A549 treated with dexamethasone at 1 μM for 4 hours (cell line): ENCODE measurements at places on chromosomes 2 and 18. TPM values are rescaled to one million over a fixed set of nuclear protein-coding genes. Genes with fewer than 3 reads are reported as not detected.

Gene NAB1
- total RNA-seq, result 26.8 to 42.2 TPM (median 37.0 TPM) in 5 replicates

Gene PJVK
- total RNA-seq, result 1.1 to 1.9 TPM (median 1.6 TPM) in 5 replicates

Gene RMND5A
- 19.0 to 37.5 TPM (median 31.1 TPM) in 5 replicates for total RNA-seq

Gene B4GALT6
- 5.3 to 8.0 TPM (median 7.1 TPM) in 5 replicates for total RNA-seq

Gene GPR35
- 0.32 to 0.83 TPM (median 0.68 TPM) in 5 replicates for total RNA-seq

Gene UBE2F
- total RNA-seq, result 48.6 to 60.0 TPM (median 54.4 TPM) in 5 replicates

Gene CENPA
- total RNA-seq, result 38.8 to 53.8 TPM (median 51.0 TPM) in 5 replicates

Gene SAG
- total RNA-seq, result 0.24 TPM in 1 of 5 replicates, not detected in the others

Gene ZC3H6
- 0.24 to 0.80 TPM (median 0.62 TPM) in 5 replicates for total RNA-seq

Gene SKA1
- 12.4 to 15.3 TPM (median 13.4 TPM) in 5 replicates for total RNA-seq

Gene BUB1
- 35.9 to 45.1 TPM (median 38.9 TPM) in 5 replicates for total RNA-seq

Gene TUBA3D
- total RNA-seq, result 6.8 to 8.7 TPM (median 7.2 TPM) in 5 replicates
